ENCODE measurements at places on chromosomes 1 and 21.
A peak's percentile ranks its signal among the peaks of the same experiment; 100 is the strongest.

DNA sequence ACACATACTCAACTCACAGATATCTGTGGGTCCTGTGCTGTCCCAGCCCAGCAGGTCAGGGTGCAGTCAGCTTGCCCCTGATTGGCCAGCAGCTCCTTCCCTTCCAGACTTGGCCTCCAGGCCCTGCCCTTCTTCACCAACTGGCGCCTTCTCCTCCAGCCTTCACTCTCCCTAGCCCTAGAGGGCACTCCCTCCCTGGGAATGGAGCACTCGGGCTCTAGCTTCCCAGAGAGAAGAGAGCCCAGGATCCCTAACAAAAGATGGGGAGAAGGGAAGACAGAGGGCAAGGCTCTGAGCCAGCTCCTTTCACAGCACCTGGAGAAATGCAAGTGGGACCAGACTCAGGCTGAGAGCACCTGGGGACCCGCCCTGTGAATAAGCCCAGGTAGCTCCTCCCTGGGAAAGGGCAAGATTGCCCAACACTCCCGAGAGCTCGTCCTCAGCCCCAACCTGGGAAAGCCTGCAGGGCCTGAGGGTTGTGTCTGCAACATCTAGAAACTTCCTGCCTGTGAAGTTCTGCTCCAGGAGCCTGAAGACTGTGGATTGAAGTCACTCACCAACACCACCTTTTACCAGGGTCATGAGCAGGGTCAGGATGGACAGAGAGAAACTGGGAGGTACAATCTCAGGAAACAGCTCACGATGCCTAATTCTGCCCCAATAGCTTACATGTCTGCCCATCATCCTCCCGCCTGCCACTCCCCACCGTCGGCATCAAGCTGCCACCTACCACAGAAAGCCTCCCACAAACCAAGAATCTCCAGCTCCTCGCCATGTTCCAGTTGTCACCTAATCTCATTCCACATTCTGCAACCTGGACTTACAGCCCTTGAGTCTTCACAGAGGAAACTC lies at the start of gene PGLYRP4:
PGLYRP4 (minus strand) TSS at position 331 of the 852 bp plus-strand sequence. CDS start 909 bp downstream, outside the sequence.
- peak; percentile 1 for DNase-seq

GRCh38 chr1:47865881-47866535 lies 131.2 kb downstream of the TRABD2B start:
- DNase-seq = no peak

- no peak for DNase-seq
Observed at GRCh38 chr1:160136926-160137200, 14.5 kb upstream of the ATP1A4 start.

- DNase-seq = no peak
Observed at GRCh38 chr1:79117376-79117775, 110.8 kb upstream of the ADGRL4 start.

- no peak for DNase-seq
Observed at GRCh38 chr1:17135530-17135929, 16.3 kb upstream of the PADI2 start.

DNA sequence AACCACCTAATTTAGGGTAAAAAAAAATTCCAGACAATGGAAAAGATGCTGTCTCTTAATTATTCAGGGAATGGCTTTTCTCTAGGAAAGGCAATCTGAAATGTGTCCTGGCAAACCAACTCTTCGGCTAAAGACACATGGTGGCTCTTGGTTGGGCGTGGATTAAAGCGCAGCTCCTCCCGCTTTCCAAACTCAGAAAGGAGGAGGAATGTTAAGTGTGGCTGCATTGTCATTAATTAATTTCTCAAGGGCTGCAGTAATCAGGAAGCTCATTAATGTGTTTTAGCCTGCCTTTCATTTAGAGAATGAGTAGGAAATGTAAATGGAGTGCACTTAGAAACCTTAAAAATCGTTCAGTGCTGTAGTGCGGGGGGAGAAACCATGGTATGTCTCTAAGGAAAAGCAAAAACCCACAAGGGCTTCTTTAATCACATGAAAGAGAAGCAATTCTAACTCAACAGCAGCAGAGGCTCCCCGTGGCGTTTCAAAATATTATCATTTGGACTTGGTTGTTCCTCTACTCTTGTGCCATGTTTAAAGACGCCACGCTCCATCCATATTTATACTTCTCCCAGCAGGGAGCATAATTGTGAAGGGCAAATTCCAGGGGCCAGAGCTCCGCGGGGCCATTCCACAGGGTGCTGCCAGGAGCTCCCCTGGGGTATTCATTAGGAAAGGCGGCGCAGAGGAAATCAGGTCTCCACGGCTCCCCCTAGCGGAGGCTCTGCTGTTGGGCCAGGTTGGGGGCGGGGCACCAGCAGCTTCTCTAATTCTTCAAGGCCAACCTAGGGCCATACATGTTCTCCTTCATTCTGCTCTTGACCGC lies 91.9 kb upstream of the SSX2IP start:
- DNase-seq = peak; percentile 69

DNA sequence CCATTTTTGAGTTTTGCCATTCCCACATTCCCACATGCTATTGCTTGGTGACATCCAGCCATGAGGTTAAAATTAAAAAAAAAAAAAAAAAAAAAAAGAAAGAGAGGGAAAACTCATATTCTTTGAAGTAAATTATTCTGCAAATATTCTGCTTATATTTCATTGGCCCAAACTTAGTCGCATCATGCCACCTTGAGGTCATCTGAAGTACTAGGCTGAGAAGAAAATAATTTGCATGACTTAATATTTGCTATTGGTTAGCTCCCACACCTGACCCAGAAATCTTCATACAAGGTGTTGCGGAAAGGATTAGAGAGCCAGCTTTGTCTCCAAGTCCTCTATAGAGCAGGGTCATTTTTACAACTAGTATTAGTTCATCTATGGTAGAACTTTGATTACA lies 2206.0 kb downstream of the MRPL39 start:
- no peak for DNase-seq

GRCh38 chr1:12764016-12764415 lies 9.5 kb upstream of the PRAMEF12 start:
- no peak for DNase-seq

DNA sequence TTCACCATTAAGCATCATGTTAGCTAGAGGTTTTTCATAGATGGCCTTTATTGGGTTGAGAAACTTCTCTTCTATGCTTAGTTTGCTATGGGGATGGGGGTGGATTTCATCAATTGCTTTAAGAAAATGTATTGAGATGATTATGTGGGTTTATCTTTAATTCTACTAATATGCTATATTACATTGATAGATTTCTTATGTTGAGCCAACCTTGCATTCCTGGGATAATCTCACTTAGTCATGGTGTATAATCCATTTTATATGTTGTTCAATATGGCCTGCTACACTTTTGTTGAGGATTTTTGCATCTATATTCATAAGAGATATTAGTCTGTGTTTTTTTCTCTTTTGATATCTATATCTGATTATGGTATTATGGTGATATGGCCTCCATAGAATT lies 70.7 kb downstream of the MAP3K7CL start:
- DNase-seq = no peak

DNA sequence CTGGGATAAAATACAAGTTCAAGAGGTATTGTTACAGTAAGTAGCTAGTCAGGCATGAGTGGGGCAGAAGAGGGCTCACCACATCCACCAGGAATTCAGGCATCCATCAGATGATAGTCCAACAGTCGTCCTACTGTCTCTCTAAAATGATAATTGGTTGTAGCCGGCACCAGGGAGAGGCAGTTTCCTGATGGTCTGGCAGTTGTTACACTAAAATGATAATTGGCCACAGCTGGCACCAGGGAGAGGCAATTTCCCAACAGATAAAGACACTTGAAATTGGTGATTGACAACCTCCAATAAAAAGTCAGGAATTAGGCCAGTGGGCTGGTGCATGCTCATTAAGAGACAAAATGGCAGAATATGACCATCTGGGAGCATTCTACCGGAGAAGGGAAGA lies 545.8 kb downstream of the AMY1C start:
- DNase-seq = no peak

- no peak for DNase-seq
Observed at GRCh38 chr1:59506952-59507351, 210.1 kb downstream of the FGGY start.

Data from stimulated activated naive CD8-positive, alpha-beta T cell treated with anti-CD3 and anti-CD28 coated beads, Interleukin-15, amount 100 ng/mL, for 72 hours (primary cell).